Ovary (tissue), 10 donors: ENCODE measurements at places on chromosomes 6 and 20. TPM values are rescaled to one million over a fixed set of nuclear protein-coding genes. Genes with fewer than 3 reads are reported as not detected.

Gene C20orf141
- not detected for polyA plus RNA-seq

Gene TFAP2D
- not detected for polyA plus RNA-seq

Gene CDK5RAP1
- 18.4 TPM for polyA plus RNA-seq

Gene MAS1
- polyA plus RNA-seq: 0.32 TPM

DNA sequence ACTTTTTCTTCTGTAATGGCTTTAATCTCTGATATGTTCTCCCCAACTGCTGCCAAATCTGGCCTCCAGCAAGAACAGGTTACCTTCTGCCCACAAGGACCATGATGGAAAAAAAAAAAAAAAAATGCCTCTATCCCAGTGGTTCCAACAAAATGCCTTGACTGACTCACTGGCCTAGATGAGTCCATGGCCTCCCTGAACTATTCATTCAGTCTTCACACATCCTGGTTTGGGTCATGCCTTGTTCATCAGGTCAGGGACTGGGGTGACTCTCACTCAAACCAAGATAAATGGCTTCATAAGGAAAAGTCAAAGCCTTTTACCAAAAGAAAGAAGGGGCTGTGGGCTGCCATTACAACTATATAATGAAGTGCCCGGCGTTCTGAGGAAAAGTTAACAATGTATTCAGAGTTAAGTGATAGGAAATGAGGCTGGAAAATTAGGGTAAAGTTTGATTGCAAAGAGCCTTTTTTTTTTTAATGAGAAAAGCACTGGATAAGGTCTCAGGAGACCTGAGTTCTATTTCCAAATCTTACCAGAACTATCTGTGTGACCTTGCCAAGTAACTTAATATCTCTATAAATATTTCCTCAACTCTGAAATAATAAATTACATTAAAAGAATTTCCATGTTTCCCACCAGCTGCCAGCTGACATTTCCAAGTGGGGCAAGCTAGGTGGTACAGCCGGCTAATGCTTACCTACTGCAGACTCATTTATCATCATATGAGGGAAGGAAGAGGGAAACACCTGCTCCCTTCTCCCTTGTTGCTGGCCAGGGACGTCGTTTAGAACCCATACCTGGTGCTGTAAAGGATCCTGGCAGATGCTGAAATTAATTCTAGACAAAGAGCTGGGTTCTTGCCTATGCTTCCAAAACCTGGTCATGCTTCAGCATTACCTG lies 380.0 kb upstream of the MARCKS start:
- no peak for DNase-seq

DNA sequence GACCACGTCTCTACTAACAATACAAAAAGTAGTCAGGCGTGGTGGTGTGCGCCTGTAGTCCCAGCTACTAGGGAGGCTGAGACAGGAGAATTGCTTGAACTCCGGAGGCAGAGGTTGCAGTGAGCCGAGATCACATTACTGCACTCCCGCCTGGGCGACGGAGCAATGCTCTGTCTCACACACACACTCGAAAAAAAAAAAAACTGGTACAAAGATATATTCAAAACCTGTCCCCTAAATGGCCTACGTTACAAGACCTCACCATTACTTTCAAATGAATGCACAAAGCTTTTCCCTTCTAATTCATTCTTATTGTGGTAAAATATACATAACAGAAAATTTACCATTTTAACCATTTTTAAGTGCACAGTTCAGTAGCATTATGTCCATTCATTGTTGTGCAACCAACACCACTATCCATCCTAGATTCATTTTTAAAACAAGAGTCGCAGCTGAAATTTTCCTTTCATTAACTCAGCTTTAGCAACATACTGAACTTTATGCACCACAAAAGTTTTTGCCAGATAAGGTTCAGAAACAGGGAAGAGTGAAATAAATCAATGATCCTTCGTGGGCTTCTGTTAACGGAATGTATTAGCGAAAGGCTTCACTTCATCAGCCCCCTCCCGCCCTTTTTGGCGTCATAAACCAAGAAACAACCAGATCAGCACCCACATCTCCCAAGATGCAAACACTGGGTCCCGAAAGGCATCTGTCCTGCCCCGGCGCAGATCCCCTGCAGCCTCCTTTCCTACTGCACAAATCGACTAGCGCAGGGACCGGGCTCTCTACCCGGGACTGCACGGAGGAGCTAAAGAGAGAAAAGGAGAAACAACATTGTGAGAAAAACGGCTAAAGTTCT lies 825 bp upstream of the FAM135A start:
- no peak for DNase-seq

GRCh38 chr6:24982231-24982630 lies 46.5 kb upstream of the RIPOR2 start:
- no peak for DNase-seq

- DNase-seq: no peak
These were observed 62.0 kb upstream of the HDDC2 start for GRCh38 chr6:125363824-125364165.

DNA sequence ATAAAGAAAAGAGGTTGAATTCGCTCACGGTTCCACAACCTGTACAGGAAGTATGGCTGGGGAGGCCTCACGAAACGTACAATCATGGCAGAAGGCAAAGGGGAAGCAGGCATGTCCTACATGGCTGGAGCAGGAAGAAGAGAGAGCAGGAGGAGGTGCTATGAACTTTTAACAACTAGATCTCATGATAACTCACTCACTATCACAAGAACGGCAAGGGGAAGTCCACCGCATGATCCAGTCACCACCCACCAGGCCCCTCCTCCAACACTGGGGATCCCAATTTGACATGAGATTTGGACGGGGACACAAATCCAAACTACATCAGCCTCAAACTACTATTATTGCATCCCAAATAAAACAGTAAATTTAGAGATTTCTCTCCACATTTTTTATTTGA lies 53.6 kb upstream of the CST7 start:
- no peak for DNase-seq

- DNase-seq: no peak
These were observed 731 bp downstream of the TUBB2B start for GRCh38 chr6:3226481-3227362.

DNA sequence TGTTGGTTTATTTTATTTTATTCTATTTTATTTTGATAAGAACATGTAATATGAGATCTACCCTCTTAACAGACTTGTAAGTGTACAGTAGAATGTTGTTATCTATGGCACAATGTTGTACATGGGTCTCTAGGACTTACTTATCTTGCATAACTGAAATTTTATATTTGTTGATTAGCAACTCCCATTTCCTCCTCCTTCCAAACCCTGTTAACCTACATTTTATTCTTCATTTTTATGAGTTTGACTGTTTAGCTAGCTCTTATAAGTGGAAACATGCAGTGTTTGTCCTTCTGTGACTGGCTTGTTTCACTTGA lies 37.9 kb upstream of the BCAS1 start:
- DNase-seq: no peak

- no peak for DNase-seq
These were observed 550.8 kb downstream of the TFAP2B start for GRCh38 chr6:51369485-51369884.

DNA sequence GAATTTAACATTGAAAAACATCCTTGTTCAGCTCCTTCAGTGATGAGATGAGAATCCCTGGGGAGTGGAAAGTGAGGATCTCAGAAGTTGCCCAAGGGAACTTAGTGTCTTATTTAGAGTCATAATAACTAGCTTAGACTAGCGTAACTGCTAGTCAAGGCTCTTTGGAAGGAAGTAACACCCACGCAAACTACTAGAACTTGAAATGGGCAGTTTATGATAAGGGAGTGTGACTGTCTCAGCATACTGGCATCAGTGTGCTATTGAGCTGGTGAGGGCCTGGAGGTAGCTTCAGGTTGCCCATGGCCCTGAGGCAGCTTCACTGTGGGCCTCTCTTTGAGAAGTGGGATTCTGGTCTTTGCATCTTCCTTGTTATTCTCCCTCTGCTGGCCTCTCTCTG lies 40.1 kb downstream of the SLX4IP start:
- no peak for DNase-seq

- no peak for DNase-seq
These were observed 109.4 kb upstream of the ARMC2 start for GRCh38 chr6:108738684-108739416.
